Activated CD4-positive, alpha-beta memory T cell treated with anti-CD3 and anti-CD28 coated beads for 36 hours (primary cell): ENCODE measurements at places on chromosomes 4 and X.

- DNase-seq, result no peak
These were observed 34.2 kb downstream of the LDB2 start for GRCh38 chr4:16864199-16864598.

- DNase-seq, result no peak
These were observed 8.4 kb upstream of the AMOT start for GRCh38 chrX:112849016-112849415.

GRCh38 chr4:104752337-104752736 lies 257.6 kb upstream of the CXXC4 start:
- DNase-seq, result no peak

DNA sequence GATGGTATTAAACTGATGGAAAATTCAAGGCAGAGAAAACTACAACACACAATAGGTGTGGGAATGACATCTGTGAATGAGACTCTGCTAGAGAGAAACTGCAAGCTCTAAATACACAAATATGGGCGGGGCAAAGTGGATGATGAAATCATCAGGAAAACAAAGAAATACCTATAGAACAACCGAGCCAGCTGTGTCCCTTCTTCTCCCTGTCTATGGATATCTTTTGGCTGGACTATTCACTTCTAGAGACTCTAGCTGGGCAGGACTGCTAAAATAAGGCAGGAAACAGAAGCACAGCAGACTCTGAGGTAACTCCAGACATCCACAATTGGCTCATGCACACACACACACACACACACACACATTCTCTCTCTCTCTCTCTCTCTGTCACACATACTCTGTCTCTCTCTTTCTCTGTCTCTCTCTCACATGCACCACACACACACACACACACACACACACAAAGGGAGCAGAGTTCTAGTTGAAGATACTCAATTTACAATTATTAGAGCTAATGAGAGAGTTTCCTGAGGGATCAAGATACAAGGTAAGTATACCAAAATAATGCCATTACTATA lies 27.2 kb upstream of the EDNRA start:
- no peak for DNase-seq

GRCh38 chrX:68898598-68898997 lies 69.8 kb downstream of the EFNB1 start:
- DNase-seq, result no peak

DNA sequence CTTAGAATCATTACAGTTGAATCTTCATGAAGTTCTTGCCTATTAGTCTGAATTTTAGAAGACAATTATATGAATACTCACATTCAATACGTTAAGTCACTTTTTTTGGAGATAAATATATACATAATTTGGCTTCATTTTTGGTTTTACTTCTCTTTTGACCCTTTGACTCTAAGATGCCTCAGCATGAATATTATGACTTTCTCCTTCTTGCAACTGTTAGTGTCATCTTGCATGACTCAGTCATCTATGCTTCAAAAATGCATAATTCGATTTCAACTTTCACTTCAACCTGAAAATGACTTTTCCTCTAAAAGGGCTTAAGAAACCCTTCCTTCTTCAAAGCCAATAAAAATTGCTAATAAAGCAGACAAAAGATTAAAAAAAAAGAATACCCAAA lies 1427.5 kb downstream of the ADGRL3 start:
- DNase-seq, result no peak
